Activated CD4-positive, alpha-beta T cell treated with anti-CD3 and anti-CD28 coated beads for 48 hours (primary cell): ENCODE measurements at places on chromosomes 3 and 15.

- DNase-seq = no peak
These were observed 62.7 kb downstream of the POMGNT2 start for GRCh38 chr3:43043071-43043766.

GRCh38 chr3:107441617-107442016 lies 64.4 kb downstream of the CCDC54 start:
- DNase-seq = no peak

DNA sequence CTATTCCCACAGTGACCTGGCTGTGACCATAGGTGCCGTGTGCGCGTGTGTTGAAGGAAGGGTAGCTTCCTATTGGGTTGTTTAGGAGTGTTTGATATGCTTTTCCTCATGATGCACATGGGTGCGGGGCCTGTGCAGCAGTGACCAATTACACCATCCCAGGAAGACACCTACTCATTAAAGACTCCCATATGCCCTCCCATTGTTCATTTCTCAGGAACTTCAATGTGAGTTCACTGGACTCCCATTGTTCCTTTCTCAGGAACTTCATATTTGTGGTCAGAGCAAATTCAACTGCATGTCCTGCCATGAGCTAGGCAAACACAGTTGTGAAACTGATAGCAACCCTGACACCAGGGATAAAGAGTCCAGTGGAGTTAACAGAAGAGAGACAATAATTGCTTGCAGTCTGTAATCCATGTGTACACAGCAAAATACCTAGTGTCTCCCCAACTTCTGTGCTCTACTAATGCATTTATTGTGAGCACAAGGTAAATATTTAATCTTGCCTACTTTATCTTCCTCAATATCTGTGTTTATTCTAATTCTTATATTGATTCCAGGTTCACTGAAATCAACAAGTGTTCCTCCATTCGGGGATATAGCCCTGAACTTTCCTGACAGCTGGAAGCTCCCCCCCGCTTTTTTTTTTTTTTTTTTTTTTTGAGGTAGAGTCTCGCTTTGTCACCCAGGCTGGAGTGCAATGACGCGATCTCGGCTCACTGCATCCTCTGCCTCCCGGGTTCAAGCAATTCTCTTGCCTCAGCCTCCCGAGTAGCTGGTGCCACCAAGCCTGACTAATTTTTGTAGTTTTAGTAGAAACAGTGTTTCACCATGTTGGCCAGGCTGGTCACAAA lies 57.5 kb upstream of the GCNT3 start:
- no peak for DNase-seq

DNA sequence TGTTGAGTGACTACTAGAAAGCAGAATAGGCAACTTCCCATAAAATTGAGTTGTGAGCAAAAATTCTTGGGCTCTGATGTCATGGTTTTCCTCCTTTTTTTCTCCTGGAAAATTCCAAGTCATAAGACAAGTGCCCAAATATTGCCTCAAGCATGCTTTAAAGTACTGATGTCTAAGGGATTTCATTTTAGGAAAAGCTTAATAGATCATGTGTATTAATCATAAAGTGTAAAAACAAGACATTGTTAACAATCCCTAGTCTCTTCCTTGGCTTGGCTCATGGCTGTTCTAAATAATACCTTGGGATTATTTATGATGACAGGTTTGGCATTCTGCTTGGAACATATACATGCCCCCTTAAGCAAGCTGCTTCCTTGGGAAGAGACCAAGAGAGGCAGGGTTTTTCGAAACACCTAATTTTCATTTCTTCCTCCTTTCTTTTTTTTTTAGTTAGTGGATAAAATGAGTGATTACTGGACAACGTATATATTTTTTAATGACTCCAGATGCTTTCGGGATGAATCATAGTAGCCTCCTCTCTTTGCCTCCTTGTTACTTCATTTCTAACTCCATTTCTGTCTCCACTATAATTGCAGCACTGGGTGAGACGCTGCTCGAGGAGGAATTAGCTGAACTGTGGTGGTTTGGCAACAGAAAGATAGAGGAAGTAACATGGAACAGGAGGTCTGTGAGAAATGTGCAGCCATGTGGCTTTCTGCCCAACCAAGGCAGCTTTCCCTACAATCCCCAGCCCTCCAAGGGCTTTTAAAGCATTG lies 104.9 kb downstream of the TPRG1 start:
- no peak for DNase-seq

- peak; percentile 79 for DNase-seq
These were observed at the start of gene CLDN1 for GRCh38 chr3:190321789-190322603. CLDN1 (minus strand) TSS chr3:190322446; CDS start chr3:190322206, 240 bp downstream.

DNA sequence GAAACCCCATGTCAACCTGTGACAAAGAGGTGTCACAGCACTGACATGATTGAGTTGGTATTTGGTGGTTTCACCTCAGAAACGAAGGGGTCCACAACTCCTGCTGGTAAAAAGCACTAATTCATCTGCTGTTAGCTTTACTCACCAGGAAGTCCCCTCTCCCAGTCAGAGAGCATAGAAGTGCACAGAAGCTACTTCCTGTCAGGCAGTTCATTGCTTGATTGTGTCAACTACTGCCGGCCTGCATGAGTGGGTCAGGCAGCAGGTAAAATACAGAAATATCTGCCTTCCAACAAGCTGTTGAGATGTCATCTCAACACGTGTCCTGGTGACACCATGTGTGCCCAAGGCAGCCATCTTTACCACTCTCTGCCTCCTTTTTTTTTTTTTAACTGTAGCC lies 596.6 kb upstream of the NR2F2 start:
- DNase-seq = no peak

DNA sequence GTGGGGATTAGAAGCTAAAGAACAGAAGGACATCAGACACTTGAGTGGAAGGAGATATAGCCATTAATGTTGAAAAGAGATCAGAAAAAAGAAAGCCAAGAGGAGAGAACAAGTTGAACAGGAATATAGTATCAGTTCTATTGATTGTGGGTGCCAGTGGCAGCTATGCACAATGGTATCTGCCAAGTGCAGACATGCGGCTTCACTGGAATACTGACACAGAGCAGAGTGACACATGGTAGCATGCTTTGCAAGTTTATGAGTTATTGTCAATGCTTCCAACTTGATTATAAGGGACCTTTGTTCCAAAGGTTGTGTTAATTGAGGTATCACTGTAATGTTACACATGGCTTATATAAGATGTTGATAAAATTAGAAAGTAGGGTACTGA lies 42.0 kb upstream of the TP63 start:
- DNase-seq = no peak

DNA sequence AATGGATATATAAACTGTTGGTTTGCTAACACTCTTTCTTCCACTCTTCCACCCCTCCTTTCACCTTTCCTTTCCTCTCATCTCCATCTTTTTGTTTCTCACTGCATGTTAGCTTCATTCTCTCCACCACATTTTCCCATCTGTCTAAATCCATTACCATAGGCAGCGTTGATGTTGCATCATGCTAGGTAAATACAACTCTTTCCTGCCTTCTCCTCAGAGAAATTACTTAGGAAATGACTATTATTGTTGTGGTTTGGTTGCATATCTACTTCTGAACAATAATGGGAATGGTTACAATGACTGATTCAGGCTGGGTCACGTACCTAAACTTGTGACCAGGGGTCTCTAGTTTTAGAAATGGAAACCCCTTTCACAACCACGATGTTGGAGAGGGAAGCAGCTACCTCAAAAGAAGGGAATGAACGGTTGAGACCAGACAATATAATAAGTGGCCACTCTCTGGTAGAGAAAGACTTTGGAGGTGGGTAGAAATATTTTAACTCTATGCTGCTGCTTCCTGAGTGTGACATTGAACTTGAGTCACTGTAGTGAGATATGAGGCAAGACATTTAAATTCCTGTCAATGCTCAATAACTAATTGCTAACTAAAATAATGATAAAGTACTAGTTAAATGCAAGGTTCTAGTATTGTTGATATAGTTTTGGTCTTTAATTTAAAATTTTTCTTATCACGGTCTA lies 314.1 kb upstream of the TGFBR2 start:
- no peak for DNase-seq

GRCh38 chr3:126084768-126085180 lies 850 bp upstream of the SLC41A3 start:
- DNase-seq = no peak

DNA sequence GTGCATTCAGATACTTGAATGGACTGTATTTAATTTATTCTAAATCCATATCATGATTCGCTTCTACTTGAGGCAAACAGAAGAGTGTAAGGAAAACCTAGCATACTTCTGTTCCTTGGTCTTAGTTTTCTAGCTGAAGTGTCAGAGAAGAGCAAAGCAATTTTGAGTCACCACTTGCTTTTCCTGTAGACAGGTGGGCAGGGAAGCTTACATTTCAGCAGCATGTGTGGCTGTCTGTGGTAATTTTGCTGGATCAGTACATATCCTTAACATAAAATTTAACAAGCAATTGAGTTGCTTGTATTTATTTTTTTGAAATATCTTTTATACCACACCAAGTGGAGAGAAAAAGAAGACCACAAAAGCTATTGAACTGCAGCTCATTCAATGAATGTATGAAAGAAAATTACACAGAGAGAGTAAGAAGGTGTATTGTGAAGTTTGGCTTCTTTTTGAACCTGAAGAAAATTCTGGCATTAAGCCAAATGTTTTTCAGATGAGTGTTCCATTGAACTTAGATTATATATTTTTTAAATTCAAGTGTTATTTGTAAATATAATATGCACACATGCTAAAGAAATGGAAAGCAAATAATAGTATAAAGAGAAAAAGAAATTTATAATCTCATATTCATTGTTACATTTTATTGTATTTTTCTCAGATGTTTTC lies 747.6 kb downstream of the NAALADL2 start:
- no peak for DNase-seq

GRCh38 chr3:17466028-17466427 lies 276.4 kb downstream of the TBC1D5 start:
- DNase-seq = no peak

- no peak for DNase-seq
These were observed 29.3 kb upstream of the XYLB start for GRCh38 chr3:38317192-38317759.

DNA sequence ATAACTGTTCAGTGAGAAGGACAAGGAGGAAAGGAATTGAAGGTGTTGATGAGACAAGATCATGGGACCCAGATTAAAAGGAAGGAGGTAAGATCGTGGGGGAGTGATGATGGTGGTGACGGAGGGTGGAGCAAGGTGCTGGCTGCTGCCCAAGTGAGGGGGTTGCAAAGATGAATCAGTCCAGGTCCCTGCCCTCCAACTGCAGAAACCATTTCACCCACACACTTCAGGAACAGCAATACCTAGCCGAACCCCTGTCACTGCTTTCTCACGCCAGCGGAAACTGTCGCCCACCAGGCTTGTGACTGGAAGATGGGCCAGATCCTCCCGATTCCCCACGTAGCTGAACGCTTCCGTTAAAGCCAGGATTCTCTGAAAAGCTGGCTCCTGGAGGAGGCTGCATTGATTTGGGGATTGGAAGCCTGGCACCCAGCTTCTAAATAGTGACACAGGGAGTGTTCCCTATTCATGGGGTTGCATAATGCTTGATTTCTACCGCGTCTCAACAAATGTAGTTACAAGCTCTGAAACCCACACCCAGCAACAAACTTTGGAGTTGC lies 3.2 kb upstream of the LSG1 start:
- DNase-seq = peak; percentile 84

DNA sequence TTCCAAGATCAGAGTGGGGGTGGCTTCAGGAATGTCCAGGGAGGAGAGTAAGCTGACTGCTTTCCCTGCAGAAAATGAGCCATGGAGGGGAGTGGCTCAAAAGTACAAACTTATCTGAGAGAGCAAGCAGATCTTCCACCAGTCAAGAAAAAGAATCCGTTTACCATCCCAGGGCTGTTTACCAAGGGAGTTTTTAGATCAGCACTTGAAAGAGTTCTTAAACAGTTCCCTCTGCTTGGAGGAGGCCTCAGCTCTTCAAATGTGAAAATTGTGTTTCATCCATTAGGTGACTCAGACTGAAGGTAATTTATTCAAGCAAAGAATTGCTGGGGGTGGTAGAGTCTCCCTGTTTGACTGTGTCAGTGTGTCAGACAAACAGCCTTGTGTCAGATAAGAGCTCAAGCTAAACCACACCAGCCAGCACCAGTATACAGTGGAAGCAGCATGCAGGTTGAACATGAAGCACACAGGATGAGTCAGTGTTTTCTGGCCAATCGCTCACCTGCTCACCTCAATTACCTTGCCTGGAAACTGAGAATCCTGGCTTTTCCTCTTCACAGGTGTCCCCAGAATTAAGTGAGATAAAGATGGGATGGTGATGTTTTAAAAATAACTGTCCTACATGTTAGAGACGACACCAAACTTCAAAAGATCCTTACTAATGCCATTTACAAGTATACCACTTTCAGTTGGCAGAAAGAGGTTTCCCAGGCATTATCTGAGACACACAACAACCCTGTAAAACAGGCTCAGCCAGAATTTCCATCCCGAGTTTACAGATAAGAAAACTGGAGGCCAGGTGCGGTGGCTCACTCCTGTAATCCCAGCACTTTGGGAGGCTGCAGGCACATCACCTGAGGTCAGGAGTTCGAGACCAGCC lies 21.7 kb downstream of the SH3BP5 start:
- peak; percentile 80 for DNase-seq

GRCh38 chr3:162217647-162218046 lies 721.0 kb downstream of the OTOL1 start:
- no peak for DNase-seq

- DNase-seq = no peak
These were observed 49.7 kb upstream of the FRMD4B start for GRCh38 chr3:69435274-69436265.

- no peak for DNase-seq
These were observed 141.2 kb downstream of the NUP210 start for GRCh38 chr3:13278783-13279531.

- DNase-seq = no peak
These were observed 954 bp upstream of the DGKG start for GRCh38 chr3:186362988-186363387.

- no peak for DNase-seq
These were observed 134.4 kb upstream of the KCNH8 start for GRCh38 chr3:19013879-19014278.

GRCh38 chr3:4508048-4508981 lies 15.2 kb downstream of the ITPR1 start:
- DNase-seq = no peak

GRCh38 chr3:37608061-37608702 lies 253.5 kb upstream of the CTDSPL start:
- DNase-seq = no peak

GRCh38 chr3:133488785-133489367 lies 84.6 kb upstream of the CDV3 start:
- no peak for DNase-seq
